Body of pancreas (tissue), 4 donors: ENCODE measurements at places on chromosomes 2 and 18.

- DNase-seq: peak; percentile 86
Measured at GRCh38 chr2:218002845-218003180, at the start of gene TNS1. TNS1 (minus strand) TSS chr2:218002995; CDS start chr2:218002872, 123 bp downstream.

DNA sequence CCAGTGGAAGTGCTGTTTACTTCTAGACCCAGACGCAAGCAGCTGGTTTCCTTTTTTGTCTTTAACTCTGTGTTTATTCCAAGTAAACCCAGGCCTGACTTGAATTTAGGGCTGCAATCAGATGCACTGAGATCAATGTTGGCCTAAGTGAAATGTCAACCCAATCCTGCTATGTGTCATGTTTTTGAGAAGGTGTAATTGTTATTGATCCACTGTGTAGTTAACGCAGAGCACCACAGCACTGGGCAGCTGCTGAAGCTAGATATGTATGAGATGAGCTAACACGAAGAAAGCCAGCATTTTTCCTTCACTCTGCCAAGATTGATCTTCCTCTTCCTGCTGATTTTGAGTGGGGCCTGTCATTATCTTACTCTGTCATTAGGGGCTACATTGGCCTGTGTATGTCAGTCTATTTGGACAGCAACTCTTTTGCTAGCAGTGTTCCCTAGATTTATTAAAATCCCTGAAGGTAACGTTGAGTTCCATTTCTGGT is 18.9 kb upstream of the DLX1 start:
- DNase-seq: no peak

GRCh38 chr2:215361876-215362561 is 50.2 kb downstream of the ATIC start:
- no peak for DNase-seq

DNA sequence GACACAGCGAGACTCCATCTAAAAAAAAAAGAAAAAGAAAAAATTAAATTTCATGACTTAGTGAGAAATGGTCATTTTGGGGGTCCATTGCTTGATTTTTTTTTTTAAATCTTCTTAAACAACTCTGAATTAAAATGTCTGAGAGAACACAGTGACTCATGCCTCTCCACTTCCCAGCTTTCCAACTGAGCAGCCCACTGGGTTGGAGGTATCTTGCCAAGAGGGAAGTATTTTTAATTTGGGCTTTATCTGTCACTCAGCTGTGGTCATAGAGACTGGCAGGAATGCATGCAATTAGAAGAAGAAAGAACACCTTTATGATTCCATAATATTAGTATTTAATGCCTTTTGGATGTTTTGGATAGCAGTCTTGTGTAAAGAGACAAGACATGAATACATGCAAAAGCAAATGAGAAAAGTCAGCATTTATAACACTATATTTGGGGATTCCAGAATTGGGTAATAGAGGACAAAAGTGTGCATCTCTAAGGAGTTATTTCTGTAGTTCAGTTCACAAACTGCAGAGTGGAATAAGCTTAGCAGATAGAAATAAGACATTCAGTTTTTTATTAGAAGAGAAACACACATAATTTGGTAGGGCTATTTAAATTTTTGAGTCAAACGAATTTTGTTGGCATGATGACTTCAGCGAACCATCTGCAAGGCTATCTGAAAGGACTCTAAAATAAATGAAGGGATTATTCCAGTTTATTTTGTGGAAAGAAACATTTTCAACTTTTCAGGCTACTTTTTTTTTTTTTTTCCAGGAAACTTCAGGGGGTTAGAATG is 254.8 kb downstream of the TGIF1 start:
- DNase-seq: no peak

- peak; percentile 84 for DNase-seq
Measured at GRCh38 chr2:113282747-113283533, 4.2 kb upstream of the PAX8 start.

GRCh38 chr2:162126111-162126519 is 25.9 kb downstream of the GCG start:
- DNase-seq: no peak
